Activated gamma-delta T cell (primary cell): ENCODE measurements at places on chromosomes 2 and 18.

- no peak for DNase-seq
These were observed 130.0 kb downstream of the TAF4B start for GRCh38 chr18:26356045-26356785.

DNA sequence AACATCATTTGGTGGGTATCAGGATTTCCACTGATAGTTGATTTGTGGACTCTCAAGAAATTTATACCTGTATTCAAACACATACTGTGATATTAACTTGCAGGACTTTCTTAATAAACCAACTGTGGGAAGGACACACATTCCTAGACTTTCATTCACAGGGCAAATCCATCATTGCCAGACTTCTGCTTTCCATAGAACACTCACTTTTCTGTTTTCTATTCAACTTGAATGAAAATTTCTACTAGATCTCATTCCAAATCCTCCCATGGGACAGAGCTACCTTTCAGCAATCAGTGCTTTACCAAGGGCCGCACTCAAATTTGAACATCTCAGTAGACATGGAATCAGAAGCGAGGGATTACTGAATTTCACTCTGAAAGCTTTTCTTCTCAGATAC, 612.5 kb downstream of the IRS1 start:
- DNase-seq, result no peak

GRCh38 chr2:44218771-44219170, 50.1 kb downstream of the PPM1B start:
- no peak for DNase-seq

GRCh38 chr18:62545098-62545497, 22.3 kb downstream of the ZCCHC2 start:
- DNase-seq, result no peak

DNA sequence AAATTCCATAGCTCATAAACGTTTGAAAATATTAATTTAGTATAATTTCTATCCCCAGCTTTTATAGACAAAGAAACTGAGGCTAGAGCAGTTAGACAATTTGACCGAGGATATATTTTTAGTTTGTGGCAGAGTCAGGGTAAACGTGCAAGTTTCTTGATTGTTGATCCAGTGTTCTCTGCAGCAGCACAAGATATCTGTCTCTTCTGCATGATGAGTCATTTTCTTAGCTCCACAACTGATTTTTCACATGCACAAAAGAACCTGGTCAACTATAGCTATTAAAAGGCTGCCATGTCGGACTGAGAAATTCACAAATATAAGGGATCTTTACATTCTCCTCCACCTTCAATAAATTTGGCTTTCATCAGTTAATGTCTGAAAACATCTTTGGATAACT, 143.4 kb upstream of the CYP26B1 start:
- no peak for DNase-seq

- DNase-seq, result no peak
These were observed 739.1 kb upstream of the ZEB2 start for GRCh38 chr2:145258903-145259579.

DNA sequence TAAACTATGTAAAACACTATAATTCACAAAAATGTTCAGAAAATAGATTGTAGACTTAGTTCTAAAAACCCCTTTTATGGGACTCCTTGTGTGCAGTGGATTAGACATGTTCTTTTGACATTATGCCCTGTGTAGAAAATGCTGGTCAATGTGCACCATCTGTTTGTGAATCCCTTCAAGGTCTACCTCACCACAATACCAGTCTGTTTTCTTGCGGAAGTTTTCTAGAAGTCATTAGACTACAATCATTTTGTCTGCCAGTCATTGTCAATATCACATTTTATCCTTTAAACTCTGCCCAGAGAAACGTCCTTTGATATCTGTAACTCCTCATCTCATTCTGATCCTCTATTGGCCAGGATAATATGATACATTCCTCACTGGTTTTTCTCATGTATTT, 7.8 kb downstream of the ITGA4 start:
- DNase-seq, result no peak

DNA sequence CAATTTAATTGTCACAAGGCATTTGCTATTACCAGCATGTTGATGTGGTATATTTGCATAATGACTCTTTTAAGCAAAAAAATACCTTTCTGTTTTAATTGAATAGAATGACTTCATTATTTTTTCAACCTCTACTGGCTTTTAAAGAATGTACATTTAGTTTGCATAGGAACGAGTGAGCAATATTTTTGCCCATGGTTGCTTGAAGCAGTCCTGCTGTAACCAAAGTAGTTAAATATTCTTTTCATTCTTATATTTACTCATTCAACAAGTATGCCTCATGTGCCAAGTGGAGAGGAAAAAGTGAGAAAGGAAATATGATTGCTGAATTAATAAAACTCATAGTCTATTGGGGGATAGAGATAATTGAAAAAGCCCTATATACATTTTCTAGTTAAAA, 184.7 kb downstream of the DSEL start:
- DNase-seq, result no peak

- DNase-seq, result no peak
These were observed 50.3 kb downstream of the INHBB start for GRCh38 chr2:120396013-120396860.

DNA sequence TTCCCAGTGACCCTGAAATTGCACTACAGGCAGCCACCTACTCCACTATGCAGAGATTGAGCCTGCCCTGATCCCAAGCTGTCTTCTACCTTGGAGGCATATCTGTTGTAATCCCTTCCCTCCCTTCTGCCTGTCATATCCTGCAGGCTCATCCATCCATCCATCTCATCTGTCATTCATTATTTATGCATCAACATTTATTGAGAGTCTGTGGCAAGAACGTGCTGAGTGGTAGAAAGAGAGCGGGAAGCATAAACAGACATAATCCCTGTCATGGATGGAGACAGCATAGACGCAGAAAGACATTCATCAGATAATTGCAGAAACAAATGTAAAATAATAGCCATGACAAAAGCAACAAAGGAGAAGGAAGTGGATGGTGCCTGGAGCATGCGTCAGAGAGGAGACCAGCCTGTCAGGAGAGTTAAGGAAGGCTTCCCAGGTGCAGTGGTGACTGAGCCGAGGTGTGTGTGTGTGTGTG, 110.7 kb upstream of the STPG4 start:
- DNase-seq, result no peak

DNA sequence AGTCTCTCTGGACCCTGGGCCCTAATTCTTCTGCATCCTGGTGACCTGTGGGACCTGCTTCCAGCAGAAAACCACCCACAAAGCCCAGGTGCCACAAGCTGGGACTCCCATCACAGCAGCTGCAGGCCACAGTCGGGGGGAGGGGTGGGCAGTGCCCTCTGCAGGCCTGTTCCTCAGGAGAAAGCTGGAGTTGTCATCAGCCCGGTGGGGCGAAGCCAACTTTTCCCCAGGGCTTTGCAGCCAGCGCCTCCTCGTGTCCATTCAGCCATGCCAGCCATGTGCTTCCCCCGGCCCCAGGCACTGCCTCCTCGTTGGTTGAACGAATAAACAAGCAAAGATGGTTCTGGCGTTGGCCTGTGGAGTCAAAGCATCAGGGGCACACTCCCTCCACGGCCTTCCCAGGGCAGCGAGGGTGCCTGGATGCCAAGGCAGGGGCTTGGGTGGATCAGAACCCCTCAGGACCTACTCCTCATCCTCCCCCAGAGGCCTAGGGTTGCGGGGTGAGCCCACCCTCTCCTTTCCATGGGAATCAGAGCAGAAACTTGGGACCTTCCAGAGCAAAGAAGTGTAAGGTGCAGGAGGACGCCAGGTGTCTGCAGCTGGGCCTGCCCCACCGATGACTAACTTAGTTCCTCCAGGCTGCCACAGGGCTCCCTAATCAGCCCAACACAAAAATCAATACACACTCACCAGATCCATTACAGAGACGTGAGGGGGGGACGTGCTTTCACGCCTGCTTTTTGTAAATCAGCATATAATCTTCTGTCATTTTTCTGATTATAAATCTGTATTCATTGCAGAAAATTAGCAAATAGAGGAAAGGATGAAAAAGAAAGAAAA, 75.7 kb upstream of the RAB6C start:
- no peak for DNase-seq
